SHP77 treated with DMSO at 0.1 percent for 48 hours (cell line): ENCODE measurements at places on chromosomes 7 and 10.
A peak's percentile ranks its signal among the peaks of the same experiment; 100 is the strongest.

- DNase-seq: no peak
Observed at GRCh38 chr7:24732646-24733413, 24.4 kb downstream of the GSDME start.

DNA sequence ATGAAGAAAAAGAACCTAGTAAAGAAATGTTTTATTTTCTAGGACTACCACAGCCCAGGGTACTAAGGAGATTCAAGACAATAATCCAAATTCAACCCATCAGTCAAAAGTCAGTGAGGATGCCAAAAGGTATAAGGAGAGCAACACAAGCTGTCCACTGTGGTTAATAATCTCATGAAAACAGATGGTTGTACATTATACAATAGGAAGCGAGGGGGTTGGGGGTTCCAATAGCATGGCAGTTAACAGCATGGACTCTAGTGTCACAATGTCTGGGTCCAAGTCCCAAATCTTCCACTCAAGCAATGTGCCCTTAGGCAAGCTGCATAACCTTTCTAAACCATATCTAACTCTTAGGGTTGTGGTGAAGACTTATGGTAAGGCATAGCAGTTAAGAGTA lies 35.1 kb downstream of the BRAF start:
- DNase-seq: no peak

DNA sequence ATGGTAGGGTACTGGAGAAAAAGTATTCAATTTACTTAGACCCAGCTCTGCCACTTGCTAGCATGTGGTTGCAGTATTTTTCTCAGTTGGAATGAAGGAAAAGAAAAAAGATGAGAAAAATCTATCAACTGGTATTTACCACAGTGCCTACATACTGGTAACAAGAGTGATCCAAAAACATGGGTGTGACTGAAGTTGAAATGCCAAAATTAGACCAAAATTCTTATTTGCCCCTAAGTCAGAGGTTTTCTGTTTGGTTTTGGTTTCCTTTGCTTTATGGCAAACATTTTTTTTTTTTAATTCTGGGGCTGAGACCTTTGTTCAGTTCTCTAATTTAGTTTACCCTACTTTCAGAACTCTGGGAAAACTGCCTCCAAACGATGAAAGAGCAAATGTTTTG lies 12.3 kb downstream of the HYCC1 start:
- no peak for DNase-seq

DNA sequence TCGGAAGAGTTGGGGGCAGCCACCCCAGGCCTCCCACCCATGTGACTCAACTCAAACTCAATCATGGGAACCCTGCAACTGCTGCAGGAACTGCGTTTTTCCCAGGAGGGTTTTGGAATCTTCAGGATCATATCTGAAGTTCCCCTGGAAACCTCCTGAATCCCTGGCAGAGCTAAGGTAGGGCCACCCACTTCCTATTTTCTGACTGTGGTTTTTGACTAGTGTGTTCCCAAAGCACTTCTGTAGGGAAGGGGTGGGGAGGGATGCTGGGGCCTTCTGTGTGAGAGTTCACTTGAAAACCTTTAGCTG lies 127.6 kb upstream of the UNC5B start:
- DNase-seq: no peak

DNA sequence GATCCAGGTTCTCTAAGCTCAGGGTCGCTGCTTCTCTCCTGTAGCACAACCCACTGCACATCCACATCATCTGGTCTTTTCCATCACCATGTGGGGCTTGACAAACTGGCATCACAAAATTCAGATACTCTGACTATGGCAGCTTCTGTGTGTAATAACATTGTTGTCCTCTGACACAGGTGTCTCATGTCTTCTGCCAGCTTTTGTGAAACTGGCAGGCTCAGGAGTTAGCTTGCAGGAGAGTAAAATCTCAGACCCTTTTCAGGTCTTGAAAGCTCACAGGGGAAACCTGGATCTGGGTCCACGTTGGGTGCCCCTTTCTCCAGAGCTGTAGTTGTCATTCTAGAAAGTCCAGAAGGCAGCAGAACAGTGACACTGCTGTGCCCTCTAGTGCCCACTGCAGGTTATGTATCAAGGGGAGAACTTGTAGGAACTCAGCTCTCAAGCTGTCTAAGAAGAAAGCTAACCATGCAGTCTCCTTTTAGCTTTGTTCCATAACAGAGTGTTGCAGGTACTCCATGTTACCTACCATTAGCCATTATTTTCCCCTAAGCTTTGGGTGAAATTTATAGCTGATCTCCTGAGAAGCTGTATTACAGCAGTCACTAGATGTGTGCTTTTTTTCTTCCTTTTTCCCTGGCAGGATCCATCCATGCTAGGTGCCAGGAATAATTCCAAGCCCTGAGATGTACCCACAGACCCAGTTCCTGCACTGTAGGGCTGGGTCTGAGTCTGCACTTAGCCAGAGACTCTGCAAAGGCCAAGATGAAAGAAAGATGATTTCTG lies 102.7 kb downstream of the ZNF248 start:
- DNase-seq: no peak

GRCh38 chr7:1130021-1130990 lies 29.7 kb downstream of the ZFAND2A start:
- no peak for DNase-seq

DNA sequence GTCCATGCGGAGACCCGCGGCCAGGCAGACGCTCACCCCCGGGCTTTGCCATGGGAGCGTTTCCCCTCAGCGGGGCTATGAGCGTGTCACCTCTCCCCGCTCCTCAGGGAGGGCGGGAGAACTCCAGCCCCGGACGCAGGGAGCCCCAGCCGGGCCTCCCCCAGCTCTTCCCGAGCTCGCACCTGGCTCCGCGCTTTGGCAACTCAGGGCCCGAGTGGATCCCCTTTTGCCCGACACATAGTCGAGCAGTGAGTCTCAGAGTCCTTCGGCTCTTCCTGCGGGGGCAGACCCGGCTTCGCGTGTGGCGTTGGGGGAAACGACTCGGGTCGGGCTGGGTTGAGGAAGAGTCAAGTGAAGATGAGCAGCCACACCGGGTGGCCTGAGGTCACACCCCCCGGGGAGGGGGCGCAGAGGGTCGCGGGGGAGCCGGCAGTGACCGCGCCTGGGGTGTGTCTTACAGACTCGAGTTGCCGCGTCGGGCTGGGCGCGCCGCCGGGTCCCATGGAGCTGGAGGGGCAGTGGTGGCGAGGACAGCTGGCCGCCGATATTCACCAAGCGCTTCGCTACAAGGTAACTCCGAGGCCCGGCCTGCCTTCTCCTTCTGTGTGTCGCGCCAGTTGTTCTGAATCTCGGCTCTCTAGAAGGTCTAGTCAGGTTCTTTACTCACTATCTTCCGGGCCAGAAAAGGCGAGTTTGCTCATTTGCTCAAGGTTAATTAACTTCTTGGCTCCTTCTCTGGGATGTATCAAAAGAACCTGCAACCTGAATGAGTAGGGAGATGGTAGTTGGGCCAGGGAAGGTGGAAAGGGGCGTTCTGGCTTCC lies 721 bp downstream of the CCNJ start:
- DNase-seq: peak; percentile 45

DNA sequence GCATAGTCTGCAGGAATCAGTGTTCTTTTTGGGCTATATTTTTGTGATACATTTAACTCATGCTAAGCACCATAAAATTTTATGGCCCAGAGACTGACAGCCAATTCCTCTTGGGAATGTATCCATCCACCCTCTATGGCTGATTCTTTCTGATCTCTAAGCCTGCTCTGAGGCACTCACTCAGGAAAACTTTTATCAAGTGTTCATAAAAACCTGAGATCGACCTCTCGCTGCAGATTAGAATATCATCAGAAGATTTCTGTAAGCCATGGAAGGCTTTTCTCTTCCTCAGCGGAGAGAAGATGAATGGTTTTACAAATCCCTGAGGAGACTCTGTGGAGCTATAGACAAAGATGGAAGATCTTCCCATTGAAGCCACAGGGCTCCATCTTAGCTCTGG lies 489.8 kb upstream of the GHITM start:
- DNase-seq: no peak

- no peak for DNase-seq
Observed at GRCh38 chr10:121891103-121891502, 36.7 kb downstream of the ATE1 start.

DNA sequence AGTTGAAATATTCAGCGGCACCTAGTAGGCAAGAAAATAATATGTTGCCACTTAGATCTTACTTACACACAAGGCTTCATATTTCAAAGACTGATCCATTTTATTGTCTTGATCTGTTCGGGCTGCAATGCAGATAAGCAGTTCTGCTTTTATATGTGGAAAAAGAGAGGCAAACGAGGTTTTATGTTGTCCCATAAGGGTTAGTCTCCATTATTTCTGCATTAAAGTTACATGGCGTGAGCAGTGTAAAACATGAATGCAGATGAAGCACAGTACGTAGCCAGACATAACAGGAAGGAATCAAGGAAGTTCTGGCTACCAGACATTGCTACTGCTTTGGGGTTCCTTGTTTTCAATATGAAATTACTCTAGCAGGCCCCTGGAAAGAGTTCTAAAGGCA lies 224.8 kb downstream of the BBS9 start:
- DNase-seq: no peak

DNA sequence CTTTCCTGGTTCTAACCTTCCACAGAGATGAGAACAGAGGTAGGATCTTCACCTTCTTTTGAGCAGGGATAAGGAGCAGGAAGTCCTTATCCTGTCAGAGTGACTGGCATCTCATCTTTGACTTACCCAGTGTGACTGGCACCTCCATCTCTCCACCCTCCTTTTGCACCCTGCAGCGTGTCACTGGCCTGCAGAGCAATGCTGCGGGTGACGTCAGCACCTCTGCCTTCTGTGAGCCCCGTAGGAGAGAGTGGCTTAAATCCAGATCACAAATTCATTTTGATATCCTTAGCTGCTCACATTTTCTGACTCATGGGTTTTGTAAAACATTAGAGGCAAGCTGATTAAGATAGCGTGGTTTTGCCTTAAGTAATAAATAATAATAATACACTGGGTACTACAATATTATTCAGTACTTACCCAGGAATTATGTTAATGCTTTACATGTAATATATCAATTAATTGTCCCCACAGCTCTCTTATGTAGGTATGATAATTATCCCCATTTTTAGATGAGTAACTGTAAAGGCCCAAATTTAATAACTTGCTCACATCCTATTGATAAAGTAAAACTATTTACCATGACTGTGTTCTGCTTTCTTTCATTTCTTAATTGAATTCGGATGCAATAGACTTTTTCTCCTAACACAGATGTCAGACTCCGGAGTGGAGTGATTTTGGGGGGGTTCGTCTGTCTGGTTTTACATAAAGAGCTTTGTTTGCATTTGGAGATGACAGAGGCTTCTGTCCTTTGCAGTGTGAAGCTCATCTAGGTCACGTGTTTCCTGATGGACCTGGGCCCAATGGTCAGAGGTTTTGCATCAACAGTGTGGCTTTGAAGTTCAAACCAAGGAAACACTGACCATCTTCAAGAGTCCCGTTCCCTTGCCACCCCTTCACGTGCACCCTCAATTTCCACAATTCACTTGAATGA lies 24.9 kb downstream of the MSRB2 start:
- no peak for DNase-seq

GRCh38 chr7:35379481-35379880 lies 125.6 kb upstream of the TBX20 start:
- DNase-seq: no peak

DNA sequence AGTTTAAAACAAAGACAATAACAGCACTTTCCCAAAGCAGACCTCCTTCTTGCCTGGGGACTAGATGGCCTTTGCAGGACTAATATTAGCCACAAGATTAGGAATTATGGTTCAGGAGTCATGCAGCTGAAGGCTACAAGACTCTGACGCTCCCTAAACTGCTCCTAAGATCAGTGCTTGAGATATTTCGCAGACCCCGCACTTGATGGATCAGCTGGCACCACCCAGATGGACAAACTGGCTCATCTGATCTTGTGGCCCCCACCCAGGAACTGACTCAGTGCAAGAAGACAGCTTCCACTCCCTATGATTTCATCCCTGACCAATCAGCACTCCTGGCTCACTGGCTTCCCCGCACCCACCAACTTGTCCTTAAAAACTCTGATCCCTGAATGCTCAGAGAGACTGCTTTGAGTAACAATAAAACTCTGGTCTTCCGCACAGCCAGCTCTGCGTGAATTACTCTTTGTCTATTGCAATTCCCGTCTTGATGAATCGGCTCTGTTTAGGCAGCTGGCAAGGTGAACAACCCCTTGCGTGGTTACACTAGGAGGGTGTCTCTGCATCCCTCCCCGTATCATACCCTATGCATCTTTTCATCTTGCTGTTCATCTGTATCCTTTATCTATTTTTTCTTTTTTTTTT lies 26.9 kb upstream of the NRBF2 start:
- no peak for DNase-seq

DNA sequence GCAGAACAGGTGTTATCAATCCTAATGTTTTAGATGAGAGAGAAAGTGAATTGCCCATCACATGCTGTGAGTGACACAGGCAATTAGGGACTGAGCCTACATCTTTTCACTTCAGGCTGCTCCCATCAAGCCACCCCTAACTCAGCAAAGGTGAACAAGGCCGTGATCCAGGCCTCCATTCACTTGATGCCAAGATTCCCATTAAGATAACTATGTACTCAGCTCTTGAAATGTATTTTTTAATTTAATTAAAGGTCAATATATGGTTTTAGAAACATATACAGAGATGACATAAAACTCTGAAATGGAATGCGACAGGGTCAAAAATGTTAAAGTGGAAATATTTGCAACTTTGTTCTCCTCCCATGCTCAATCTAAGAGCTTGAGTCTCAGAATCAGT lies 27.9 kb upstream of the UBE2H start:
- DNase-seq: no peak

DNA sequence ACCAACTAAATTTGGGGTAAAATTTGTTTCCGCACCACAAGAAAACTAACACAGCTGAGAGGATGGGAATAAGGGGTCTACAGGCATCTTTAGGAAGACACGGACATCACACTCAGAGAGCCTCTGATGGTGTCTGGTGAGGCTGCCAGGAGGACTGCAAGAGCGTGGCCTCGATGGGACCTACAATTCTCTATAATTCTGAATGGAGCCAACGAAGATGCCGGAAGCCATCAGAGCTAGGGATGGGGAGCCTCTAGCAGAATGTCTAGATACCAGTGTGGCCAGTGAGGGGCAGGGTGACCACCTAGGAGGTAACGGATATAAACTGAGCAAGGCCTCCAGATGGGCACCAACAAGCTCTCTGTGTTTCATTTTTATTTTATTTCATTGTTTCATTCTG lies 7.5 kb downstream of the GRID1 start:
- DNase-seq: no peak

DNA sequence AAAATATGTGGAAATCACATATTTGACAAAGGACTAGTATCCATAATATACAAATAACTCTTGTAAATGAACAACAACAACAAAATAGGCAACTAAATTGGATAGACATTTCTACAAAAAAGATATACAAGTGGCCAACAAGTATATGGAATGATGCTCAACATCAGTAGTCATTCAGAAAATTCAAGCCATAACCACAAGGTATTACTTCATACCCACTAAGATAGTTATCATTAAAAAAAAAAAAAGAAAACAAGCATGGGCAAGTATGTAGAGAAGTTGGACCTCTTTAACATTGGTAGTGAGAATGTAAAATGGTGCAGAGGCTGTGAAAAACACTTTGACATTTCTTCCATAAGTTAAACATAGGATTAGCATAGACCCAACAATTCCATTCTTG lies 80.8 kb downstream of the CYP26A1 start:
- no peak for DNase-seq

GRCh38 chr10:110533149-110533548 lies 34.3 kb upstream of the SMC3 start:
- DNase-seq: no peak

GRCh38 chr10:97780841-97781617 lies 9.2 kb upstream of the SFRP5 start:
- no peak for DNase-seq

GRCh38 chr7:158501393-158502067 lies 86.1 kb downstream of the PTPRN2 start:
- no peak for DNase-seq

- no peak for DNase-seq
Observed at GRCh38 chr7:158959954-158960353, 103.6 kb downstream of the DYNC2I1 start.
